ENCODE measurements at places on chromosomes 1 and 21.

DNA sequence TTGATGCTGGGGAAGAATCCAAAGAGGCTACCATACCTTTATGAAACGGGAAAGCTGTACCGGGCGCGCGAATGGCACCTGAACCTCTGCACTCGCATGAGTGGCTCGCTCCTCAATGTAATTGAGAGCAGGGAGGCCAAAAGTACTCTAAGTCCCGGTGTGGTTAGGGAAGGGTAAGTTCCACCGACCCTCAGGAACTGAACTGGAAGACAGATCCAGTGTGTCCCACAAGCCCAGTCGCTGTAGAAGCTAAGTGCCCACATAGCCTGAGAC is 1.0 kb downstream of the GATAD2B start:
- no peak for DNase-seq

- DNase-seq: no peak
Observed at GRCh38 chr1:219329578-219329977, 155.9 kb downstream of the LYPLAL1 start.

GRCh38 chr1:162321809-162322422 is 54.7 kb downstream of the SPATA46 start:
- no peak for DNase-seq

DNA sequence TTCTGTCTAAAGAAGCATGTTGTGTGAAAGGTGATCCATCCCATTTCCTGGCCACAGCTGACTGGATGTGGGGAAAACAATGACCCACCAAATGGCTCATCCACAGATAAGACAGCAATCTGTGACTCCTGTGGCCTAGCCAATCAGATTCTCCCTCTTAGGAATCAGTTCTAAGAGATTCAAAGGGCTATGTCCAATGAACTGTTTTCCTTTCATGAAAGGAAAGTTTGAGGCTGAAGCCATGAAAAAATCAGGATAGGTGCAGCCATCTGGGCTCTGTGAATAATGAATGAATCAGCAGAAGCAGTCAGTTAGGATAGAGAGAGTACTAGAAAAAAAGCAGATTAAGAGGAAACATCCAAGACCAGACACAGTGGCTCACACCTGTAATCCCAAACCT is 164.7 kb downstream of the NRIP1 start:
- no peak for DNase-seq

- peak; percentile 27 for DNase-seq
Observed at GRCh38 chr1:109193653-109194590, 19.8 kb upstream of the SARS1 start.

GRCh38 chr1:200351826-200352549 is 57.8 kb downstream of the ZNF281 start:
- no peak for DNase-seq

DNA sequence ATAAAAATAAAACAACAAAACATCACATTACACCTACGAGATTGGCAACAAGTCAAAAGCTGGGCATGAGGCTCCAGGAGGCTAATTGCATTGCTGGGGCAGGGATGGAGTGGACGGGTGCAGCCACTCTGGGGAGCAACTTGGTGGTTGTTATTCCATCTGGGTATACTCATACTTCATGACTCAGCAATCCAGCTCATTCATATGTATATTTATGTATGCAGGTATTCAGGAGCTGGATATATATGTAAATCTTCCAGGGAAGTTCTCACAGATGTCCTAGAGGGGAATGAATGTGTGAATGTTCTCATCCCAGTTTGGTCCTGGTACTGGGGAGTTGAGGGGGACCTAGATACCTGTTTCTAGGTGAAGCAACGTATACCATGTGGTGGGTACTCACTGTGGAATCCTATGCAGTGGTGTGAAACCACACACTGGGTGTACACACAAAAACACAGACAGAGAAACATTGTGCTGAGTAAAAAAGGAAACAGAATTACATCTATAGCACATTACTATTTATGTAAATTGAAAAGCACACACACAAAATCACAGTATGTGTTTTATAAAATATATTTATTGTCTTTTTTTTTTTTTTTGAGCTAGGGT is 79.7 kb upstream of the RAB4A start:
- no peak for DNase-seq

DNA sequence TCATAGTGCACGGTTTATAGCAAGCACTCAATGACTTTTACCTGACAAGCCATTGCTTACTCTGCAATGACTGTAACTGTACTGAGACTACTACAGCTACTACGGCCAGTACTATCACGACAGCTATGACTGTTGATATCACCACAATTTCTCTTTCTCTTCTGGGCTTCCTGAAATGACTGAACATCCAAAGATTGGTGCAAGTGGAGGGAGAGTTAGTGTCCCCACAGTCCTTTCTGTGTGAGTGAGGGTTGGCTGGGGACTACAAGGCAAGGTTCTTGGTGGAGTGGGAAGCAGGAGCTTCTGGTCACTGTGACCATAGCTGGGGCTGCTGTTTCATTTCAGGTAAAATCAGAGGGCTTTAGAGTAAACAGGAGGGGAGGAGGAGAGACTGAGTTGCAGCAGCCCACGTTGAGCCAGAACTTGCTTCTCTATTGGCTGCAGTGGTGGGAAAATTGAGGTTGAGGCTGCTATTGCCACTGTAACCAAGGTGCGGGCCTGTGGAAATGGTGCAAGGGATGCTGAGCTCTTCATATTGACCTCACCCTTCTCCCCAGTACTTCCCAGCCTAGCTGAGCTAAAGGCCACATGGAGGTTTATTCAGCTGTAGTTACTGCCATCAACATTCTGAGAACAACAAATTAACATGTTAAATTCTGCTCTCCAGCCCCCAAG is 14.1 kb upstream of the IL10 start:
- DNase-seq: no peak

GRCh38 chr21:42929969-42930368 is 4.5 kb upstream of the ERVH48-1 start:
- no peak for DNase-seq
